ENCODE measurements at places on chromosomes 3 and 15.

DNA sequence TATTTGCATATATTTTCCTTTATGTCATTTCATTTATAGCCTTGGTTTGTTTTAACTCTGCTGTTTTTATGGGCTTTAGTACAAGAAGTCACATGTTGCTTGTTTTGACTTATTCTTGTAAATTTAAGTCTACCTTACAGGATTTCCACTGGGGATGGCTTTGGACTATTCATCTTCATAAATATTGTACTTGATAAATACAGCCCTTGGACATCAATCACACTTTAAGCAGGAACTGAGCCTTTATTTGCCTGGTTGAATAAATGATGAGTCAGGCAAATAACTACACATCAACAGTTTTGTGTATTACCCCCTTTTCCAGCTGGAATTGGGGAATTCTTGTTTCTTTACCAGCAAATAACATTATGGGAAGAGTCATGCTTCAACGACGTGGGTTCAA lies 286.0 kb downstream of the CNTN3 start:
- no peak for DNase-seq

DNA sequence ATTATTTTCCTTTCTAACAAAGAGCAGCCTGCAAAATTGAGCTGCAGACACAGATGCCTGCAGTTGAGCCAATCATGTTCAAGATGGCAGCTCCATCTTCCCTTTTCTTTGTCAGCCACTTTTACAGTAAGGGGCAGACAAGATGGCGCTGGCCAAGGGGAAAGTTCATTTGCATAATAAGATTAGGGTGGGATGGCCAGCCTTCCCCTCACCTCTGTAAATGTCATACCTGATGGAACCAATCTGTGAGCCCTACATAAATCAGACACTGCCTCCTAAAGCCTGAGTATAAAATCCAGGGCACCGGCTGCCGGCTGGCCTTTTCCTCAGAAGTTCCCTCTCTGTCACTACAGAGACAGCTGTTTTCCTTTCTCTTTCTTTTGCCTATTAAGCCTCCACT lies 15.8 kb downstream of the PATL2 start:
- DNase-seq: no peak

GRCh38 chr3:131847966-131848510 lies 186.8 kb downstream of the CPNE4 start:
- DNase-seq: no peak

- DNase-seq: no peak
Observed at GRCh38 chr15:87850916-87851315, 405.6 kb downstream of the NTRK3 start.

- no peak for DNase-seq
Observed at GRCh38 chr3:159322322-159322939, 520.6 kb downstream of the MFSD1 start.

DNA sequence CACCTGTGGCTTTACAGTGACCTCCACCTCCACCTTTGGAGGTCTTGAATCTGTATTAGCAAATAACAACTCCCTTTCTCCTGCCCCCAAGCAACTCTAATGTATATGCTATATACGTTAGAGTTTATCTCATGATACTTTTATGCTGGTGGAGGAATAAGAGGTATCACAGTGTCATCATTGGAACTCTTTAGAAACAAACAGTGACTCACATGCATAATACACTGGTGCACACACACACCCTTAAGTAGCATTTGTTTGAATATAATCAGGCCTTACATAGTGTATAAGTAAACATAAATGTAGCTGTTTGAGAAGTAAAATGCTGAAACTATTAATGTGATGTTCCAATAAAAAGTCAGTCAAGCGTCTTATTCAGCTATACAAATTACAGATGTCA lies 280.2 kb upstream of the C2CD4B start:
- no peak for DNase-seq

GRCh38 chr3:137134431-137134830 lies 176.6 kb downstream of the IL20RB start:
- DNase-seq: no peak

DNA sequence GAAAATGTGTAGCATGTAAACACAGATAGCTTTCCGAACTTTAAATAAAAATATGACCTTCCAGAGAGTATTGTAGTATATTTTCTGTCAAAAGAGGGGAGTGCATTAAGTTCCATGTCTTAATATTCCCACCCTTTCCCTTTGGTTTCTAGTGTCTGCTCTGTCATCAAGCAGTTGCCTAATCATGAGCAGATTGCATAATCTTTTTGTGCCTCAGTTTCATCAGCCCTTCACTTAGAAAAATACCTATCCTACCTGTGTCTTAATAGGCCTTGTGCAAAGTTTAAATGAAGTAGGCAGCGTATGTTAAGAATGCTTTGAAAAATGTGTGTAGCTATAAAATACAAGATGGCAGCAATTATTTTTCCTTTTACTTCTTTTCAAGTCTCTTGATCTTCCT lies 52.8 kb downstream of the CALML4 start:
- no peak for DNase-seq

DNA sequence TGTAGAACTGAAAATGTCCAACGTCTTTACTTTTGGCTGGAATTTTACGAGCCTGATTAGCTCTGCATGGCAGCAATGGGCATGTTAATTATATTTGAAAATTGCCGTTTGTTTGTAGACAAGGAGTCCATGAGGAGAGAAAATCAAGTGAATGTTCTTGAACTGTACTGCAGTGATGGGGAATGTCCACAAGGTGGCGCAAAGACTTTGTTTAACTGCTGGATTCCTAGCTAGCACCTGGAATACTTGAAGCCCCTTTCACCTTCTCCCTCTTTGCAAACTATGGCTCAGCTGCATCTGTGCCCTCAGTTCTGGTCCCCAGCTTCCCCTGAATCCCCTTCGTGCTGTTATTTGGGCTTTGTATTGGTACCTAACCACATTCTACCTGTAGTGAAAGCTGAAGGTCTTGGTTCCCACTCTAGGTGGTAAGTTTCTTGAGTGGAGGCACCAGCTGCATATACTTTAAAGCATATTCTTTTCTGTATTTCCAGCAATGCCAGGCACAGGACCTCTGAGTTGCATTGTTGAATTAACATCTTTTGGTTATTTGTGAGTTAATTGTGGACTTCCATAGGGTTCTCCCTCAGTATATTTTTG lies 25.3 kb downstream of the EXOG start:
- DNase-seq: peak; percentile 61

DNA sequence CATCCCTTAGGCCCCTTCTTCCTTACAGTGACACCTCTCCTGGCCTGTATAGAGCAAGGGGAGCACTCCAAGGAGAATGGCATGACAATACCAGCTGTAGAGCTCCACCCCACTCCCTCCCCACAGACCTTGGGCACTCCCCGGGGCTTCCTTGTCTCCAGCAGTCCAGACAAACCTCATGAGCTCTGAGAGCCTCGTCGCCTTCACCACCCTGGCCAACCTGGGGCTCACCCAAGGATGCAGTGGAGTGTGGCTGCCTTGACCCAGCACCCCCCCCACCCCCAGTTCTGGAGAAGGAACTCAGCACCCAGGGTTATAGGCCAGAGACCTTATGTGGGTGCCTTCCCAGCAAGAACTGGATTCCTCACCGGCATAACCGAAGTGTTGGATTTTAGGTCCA lies 7.4 kb upstream of the SLCO2A1 start:
- no peak for DNase-seq

DNA sequence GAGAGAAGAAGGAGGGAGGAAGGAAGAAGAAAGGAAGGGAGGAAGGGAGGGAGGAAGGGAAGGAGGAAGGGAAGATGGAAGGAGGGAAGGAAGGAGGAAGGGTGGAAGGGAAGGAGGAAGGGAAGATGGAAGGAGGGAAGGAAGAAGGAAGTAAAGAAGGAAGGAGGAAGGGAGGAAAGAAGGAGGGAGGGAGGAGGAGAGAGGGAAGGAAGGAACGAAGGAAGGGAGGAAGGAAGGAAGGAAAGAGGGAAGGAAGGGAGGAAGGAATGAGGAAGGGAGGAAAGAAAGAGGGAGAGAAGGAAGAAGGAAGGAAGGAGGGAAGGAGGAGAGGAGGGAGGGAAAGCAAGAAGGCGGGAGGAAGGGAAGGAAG lies 31.8 kb upstream of the ALDH1L1 start:
- no peak for DNase-seq

GRCh38 chr3:159252274-159252673 lies 450.4 kb downstream of the MFSD1 start:
- no peak for DNase-seq

- no peak for DNase-seq
Observed at GRCh38 chr3:70933105-70933810, 620.8 kb upstream of the MDFIC2 start.

GRCh38 chr3:131427226-131427625 lies 45.7 kb downstream of the NUDT16 start:
- no peak for DNase-seq

DNA sequence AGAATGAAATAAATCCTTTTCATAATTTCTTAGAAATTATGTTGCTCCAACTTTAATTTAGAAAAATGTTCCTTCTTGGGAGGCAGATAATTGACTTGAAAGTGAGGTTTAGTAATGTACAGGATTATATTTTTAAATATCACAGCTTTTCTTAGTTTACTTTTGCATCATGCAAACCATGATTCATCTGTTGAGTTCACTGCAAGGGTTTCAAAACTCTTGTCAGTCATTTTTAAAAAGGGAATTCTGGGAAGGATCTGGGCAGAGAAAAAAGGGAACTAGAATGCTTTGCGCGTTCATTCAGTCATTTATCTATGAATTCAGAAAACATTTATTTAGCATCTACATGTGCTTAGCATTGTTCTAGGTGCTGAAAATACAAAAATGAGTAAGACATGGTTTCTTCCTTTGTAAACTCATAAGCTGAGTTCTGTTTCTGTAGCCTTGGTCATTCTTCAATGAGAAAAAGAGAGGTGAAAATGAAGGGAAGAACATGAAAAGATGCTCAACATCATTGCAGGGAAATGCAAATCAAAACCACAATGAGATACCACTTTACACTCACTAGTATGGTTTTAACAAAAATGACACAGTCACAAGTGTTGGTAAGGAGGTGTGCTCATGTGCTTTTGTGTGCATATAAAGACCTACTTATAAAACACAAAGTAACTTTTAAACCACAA lies 209.1 kb downstream of the NR1D2 start:
- DNase-seq: no peak

DNA sequence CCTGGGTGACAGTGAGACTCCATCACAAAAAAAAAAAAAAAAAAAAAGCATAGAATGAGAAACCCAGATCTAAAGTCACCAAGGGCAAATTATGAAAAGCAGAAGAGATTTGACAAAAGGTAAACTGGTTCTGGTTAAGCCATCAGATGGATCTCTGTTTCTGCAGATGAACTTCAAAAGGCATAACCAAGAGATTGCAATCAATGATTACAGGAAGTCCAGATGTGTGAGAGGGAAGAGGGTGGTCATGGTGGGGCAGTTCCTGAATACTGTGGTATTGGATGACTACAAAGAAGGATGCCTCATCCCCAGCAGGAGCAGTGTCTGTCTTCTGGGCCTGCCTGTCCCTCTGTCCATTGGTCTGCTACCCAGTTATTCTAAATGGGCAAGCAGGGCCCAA lies 3.8 kb downstream of the P4HTM start:
- DNase-seq: no peak

DNA sequence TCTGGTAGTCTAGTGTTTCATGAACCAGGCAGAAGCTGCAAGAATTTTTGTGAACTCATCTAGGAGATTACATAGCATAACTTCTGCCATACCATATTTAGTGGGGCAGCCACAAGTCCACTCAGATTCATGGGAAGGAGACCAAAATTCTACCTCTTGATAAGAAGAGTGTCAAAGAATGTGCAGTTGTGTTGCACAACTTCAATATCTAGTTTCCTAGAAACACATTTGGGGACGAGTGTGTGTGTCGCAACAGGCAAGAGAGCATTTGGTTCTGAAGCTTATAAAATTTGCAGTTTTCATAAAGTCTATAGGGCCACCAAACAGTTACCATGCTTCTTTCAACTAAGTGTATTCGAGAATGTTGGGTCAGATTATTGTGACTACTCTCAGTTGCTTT lies 115.3 kb downstream of the KCNH8 start:
- DNase-seq: no peak

GRCh38 chr15:71708741-71709140 lies 101.6 kb upstream of the NR2E3 start:
- no peak for DNase-seq

GRCh38 chr3:83065851-83066460 lies 1304.5 kb upstream of the GBE1 start:
- DNase-seq: no peak

DNA sequence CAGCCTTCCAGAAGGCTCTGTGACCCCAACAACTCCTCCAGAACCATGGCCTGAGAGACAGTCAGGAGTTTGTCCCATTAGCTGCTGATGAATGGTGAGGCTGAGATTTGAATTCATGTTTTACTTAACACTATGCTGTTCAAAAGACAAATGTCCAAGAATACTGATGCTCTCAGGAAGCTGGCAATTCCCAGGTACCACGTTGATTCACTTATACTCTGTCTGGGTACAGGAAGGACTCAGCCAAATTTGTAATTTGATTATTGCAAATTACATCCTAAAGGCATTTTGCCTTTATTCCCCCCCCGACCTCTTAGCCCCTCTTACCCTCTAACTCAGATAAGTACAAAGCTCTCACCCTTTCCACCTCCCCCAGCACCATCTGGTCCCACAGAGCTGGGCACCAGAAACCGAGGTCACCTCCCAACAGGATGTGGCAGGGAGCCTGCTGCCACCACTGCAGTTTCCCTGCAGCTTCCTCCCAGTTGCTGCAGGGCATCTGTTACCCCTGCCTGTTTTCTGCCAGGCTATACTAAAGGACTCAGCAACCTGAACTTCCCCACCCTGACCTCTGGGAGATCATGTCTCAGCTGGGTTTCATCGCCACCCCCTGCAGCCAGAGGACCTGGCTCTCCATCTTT lies 33.6 kb downstream of the EAF1 start:
- no peak for DNase-seq

- DNase-seq: no peak
Observed at GRCh38 chr3:146196789-146197188, 35.8 kb upstream of the PLOD2 start.
